ENCODE measurements at places on chromosomes 3 and 15.
A peak's percentile ranks its signal among the peaks of the same experiment; 100 is the strongest.

DNA sequence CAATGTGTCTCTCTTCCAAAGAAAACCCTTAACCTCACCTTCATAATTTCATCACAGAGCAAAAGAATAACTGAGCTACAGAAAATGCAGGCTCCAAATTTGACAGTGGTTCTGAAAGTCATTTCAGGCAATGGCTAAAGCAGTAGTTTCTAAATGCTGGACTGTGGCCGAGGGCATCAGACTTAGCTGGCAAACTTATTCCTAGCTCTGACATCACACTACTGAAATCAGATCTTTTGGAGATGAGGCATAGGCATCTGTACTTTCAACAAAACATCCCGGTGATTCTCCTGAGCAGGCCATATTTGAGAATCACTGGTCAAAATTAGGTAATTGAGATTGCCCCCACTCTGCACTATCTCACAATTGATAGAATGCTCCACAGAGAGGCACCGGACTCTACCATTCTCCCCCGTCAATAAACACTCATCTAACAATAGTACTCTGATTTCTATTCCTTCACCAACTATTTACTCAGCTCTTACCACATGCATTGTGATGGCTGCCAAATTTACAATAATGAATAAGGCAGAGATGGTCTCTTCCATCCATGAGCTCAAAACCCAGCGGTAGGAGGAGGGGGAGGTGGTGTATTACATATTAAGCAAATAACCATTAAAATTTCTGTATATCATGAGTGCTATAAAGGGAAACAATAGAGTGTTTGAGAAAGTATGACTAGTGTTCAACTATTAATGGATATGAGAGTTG lies 57.3 kb upstream of the SPRED1 start:
- DNase-seq: no peak

GRCh38 chr3:193996221-193996620 lies 139.7 kb upstream of the HES1 start:
- no peak for DNase-seq

GRCh38 chr3:78736863-78737262 lies 1030.9 kb downstream of the ROBO1 start:
- DNase-seq: no peak

- DNase-seq: no peak
Measured at GRCh38 chr15:40368719-40369473, 10.9 kb downstream of the DISP2 start.

- no peak for DNase-seq
Measured at GRCh38 chr3:39577541-39577940, 110.1 kb downstream of the MOBP start.

GRCh38 chr3:75906555-75907112 lies 121.3 kb upstream of the ZNF717 start:
- no peak for DNase-seq

- DNase-seq: no peak
Measured at GRCh38 chr3:124563376-124563775, 166.9 kb upstream of the UMPS start.

DNA sequence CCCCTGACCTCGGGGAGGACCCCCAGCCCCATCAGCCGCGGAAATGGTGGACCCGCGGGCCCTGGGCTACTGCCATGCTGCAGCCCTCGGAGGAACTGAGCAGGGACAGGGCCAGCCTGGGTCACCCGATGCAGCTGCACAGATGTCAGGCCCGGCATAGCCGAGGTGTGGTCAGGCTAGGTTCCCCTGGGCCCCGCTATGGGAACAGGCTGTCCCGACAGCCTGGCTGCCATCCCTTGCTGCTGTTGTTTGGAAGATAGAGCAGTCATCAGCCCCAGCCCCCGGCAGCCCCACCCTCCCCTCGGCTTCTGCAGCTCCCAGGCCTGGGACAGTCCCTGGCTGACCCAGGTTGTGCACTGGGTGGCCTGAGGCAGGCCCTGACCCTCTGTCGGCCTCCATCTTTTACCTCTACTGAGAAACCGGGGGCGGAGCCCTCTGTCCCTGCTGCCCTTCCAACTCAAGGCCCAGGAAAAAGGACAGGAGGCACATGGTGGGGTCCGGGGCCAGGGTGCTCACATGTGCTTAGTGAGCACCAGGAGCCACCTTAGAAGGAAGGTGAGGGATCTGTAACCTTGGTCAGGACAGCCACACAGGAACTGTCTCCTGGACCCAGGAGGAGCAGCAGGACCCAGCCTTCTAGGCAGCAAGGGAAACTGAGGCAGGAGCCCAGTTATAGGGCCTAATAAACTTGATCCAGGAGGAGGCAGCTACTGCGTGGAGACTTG lies 31.5 kb upstream of the FBLN2 start:
- DNase-seq: no peak

- DNase-seq: no peak
Measured at GRCh38 chr3:152405915-152406802, 137.4 kb downstream of the MBNL1 start.

GRCh38 chr3:49173116-49173791 lies 1.9 kb downstream of the KLHDC8B start:
- no peak for DNase-seq

- no peak for DNase-seq
Measured at GRCh38 chr3:64063207-64063982, 40.1 kb upstream of the PSMD6 start.

DNA sequence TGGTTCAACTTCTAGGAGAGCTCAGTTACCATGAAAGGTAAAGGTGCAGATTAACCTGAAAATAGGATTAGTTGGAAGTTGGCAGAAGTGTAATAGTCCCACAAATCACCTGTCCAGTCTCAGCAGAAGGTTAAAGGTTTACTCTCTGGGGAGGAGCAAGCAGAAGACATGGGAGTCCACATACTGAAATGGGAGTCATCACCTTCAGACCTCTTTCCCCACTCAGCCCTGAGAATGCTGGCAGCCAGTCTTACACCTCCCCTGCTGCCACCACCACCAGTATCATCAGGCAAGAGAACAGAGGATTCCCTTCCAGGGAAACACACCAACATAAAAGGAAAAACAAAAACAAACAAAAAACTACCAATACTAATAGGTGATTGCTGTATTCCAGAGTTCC lies 13.8 kb upstream of the PLA2G4D start:
- DNase-seq: no peak

GRCh38 chr15:80604583-80605575 lies 90.2 kb upstream of the ABHD17C start:
- DNase-seq: no peak

GRCh38 chr3:28151608-28152228 lies 89.7 kb upstream of the CMC1 start:
- no peak for DNase-seq

GRCh38 chr15:71826196-71826595 lies 15.8 kb downstream of the NR2E3 start:
- no peak for DNase-seq

GRCh38 chr3:112948346-112948838 lies 26.5 kb downstream of the CD200R1 start:
- no peak for DNase-seq

GRCh38 chr3:163159306-163159705 lies 1662.7 kb downstream of the OTOL1 start:
- no peak for DNase-seq

GRCh38 chr3:113758389-113759024 lies 11.7 kb downstream of the ATP6V1A start:
- no peak for DNase-seq

DNA sequence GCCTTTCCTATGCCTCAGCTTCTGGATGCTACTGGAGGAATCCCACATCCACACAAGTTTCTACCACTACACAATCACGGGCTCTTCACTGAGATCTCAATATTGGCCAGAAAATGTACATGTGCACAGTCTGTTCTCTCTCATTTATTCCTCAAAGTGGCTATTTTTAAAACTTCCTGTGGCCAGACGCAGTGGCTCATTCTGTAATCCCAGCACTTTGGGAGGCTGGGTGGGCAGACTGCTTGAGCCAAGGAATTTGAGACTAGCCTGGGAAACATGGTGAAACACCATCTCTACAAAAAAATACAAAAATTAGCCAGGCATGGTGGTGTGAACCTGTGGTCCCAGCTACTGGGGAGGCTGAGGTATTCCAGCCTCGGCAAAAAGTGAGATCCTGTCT lies 91.4 kb upstream of the PRTG start:
- DNase-seq: no peak

DNA sequence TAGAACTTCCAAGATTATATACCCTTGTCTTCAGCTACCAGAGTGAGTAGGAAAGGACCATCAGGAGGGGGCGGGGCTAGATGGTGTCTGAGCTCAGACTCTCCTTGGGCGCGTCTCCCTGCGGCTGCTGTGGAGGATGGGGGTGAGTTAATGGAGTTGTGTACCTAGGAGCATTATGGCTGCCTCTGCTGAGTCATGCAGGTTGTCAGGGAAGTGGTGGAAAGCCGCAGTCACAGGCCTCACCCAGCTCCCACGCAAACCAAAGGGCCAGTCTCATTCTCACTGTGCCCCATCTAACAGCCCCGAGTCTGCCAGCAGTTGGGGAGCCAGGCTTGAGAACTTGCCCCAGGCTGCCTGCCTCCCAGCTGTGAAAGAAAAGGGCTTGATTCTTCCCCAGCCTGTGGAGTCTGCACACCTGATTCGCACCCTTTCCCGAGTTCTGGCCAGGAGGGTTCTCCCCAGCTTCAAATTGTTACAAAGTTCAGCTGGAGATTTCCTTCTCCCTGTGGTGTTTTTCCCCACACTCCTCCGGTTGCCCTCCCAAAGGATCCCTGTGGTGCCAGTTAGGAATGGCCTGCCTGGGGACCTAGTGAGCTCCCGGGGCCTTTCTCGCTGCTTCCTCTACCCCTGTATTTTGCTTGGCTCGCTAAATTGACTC lies 143.3 kb downstream of the HCN4 start:
- DNase-seq: peak; percentile 25

- DNase-seq: no peak
Measured at GRCh38 chr3:87361956-87362355, 85.6 kb upstream of the POU1F1 start.

DNA sequence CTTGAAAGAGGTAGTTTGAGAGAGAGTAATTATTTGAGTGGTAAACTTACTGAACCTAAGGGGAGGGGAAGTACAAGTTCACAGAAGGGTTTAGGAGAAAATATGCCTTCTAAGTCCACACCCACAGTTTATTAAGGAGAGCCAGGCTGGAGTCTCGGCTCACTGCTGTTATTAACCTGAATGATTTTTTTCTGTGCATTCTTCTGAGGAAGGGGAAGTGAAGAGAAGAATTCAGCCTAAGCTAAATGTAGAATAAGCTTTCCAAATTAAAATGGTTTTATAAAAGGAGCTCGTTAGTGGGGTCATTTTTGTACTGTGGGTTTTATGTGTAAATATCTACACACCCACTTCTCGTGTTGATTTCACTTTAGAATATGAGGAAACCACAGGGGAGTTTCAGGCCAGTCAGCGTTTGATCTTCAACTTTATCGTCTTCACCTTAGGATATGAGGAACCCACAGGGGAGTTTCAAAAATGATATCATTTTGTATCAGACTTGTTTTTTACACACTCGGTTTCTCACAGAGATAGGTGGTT lies 1.5 kb downstream of the WHAMM start:
- peak; percentile 35 for DNase-seq

DNA sequence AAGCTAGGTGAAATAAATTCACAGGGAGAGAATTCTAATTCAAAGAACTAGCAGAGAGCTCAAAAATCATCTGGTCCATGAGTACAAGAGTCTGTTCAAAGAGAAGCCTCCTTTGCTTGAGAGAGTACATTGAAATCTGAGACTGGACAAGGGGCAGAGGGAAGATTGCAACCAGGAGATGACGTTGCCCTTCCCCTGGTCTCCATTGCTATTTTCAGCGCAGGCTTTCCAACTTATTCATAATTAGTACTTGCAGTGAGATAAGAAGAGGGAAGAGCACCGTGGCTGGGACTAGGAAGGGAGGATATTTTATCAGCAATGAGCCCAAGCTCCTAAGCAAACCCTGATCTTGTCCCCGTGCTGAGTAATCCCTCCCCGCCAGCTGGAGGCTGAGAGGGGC lies 251.8 kb upstream of the RORA start:
- no peak for DNase-seq

GRCh38 chr3:62587579-62588031 lies 214.3 kb upstream of the FEZF2 start:
- DNase-seq: no peak

- DNase-seq: no peak
Measured at GRCh38 chr15:76799760-76800159, 105.4 kb downstream of the SCAPER start.

DNA sequence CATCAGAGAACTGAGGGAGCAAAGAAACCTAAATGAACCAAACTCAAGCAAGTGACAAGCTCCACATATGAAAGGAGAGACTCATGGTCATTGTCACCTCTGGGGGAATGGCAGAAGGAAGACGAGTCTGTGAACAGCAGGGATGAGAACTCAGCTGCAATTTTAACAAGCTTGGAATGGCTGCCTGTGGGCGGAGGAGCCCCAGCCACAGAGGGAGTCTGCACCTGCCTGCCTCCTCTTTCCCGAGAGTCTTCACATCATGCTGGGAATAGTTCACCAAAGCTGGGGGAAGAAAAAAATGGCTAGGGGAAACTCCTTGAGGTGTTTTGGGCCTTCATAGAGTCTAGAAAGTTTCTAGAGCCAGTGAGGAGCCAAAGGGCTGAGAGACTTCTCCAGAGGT lies 21.3 kb upstream of the BHLHE40 start:
- DNase-seq: no peak

DNA sequence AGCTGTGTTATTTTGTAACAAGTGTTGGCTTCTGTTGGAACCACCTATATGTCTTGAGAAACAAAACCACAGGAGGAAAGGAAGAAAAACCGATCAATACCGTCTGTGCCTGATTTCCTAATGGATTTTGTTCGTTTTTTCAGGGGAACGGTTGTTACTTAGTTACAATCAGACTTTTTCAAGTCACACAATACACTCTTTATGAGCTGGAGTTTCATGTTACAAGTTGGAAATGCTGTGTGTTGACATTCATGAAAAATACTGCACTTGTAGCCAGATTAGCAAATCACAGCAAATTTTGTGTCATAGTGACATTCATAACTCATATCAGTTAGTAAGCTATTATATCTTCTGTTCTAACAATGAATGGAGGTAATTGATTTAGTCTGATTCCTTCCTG lies 78.9 kb downstream of the SLTM start:
- no peak for DNase-seq

- DNase-seq: no peak
Measured at GRCh38 chr3:108102420-108103039, 11.7 kb upstream of the CD47 start.

DNA sequence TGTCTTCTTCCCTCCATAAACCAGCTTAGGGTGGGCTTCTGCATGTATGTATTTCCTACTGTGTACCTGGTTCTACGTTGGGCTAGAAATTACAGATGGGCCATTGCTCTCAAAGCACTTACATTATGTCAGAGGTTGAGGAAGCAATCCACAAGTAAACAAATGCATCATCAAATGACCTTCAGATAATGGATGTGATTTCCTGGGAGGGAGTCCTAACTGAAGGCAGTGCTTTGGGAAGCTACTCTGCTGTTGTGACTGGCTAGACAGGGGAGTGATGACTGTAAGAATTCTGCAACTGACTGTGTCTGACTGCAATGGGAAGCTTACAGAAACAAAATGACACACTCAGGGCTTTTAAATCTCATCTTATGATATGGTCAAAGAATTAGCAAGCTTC lies 71.0 kb upstream of the PRR23E start:
- no peak for DNase-seq

- no peak for DNase-seq
Measured at GRCh38 chr3:184949251-184949965, 137.4 kb downstream of the VPS8 start.
